Stimulated activated memory B cell treated with anti-CD40 and anti-IgM and Interleukin-4, amounts not matched to agents 10 μg/mL and 1 μg/mL and 100 μg/mL, for 72 hours (primary cell): ENCODE measurements at places on chromosomes 1 and 21.
A peak's percentile ranks its signal among the peaks of the same experiment; 100 is the strongest.

DNA sequence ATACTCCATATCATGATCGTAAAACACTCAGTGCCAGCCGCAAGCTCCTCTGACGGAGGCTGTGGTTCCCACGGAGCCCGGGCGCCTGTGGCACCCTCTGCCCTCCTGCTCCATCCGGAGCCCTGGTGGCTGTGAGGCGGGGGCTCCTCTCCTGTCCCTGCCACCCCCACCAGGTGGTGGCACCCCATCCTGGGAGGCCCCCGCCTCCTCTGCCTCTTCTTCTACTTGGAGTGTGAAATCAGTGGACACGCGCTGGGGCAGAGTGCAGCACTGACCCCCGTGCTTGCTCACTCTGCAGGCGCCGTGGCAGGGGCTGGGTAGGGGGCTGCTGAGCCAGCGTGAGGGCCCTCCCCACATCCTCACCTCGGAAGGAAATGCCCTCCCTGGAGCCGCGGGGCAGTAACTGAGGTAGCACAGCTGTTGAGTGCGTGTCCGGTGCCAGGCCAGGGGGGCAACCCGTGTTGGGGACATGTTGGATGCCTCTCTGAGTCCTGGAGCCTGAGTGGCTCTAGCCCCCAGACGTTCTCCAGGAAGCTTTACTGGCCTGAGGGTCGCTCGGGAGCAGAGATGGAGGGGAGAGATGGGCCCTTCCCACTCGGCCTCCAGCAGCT lies 58.7 kb upstream of the ABCG1 start:
- H3K27me3 ChIP-seq, result peaks cover 21% of the 10 kb centered on the region
- peaks cover 16% of the 10 kb centered on the region for H3K4me1 ChIP-seq
- ATAC-seq, result no peak
- no peak overlapping the region for H3K4me3 ChIP-seq
- no peaks in the 10 kb centered on the region for H3K36me3 ChIP-seq

GRCh38 chr1:157519451-157519850 lies 32.9 kb downstream of the FCRL5 start:
- peaks cover 17% of the 10 kb centered on the region for H3K36me3 ChIP-seq
- no peaks in the 10 kb centered on the region for H3K27me3 ChIP-seq
- H3K4me3 ChIP-seq, result no peak overlapping the region

DNA sequence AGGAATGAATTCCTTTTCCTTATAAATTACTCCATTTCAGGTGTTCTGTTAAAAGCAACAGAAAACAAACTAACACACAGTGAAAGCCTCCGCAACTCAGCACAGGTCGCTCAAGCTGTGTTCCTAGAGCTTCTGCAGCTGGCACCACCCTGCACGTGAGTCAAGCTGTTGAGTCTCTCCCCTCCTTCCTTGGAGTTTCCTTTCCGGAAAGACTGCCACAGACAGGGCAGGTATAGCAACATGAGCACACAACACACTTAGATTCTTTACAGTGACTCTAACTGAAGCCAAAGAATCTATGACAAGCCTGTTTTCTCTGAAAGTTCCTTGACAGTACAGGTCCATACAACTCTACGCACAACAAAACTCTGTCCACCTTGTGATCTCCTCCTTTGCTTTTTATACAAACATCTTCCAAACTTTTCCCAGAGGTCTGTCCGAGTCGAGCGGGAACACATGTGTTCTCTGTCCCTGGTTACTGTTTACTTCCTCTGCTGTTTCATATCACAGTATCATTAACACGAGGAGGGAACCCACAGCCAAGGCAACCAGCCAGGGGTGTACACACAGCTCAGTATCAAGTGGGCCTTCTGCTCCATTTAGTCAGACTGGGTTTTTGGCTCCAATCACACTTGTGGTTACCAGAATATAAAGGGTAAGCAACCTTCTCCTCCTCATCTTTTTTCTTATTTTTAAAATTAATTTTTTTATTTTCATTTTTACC lies 38.7 kb upstream of the DESI2 start:
- H3K27me3 ChIP-seq, result no peaks in the 10 kb centered on the region
- no peak overlapping the region for H3K4me3 ChIP-seq
- H3K4me1 ChIP-seq, result no peaks in the 10 kb centered on the region
- no peak for ATAC-seq
- no peak overlapping the region for H3K27ac ChIP-seq

- H3K36me3 ChIP-seq, result peaks cover 32% of the 10 kb centered on the region
- no peak overlapping the region for H3K4me3 ChIP-seq
- no peaks in the 10 kb centered on the region for H3K27me3 ChIP-seq
Measured at GRCh38 chr1:229280921-229281320, 10.0 kb downstream of the RAB4A start.

- H3K4me1 ChIP-seq, result no peaks in the 10 kb centered on the region
- H3K4me3 ChIP-seq, result no peak overlapping the region
- no peak for ATAC-seq
- no peak overlapping the region for H3K27ac ChIP-seq
- H3K36me3 ChIP-seq, result no peaks in the 10 kb centered on the region
- H3K27me3 ChIP-seq, result no peaks in the 10 kb centered on the region
Measured at GRCh38 chr1:3125546-3126368, 56.8 kb downstream of the PRDM16 start.

GRCh38 chr1:82387012-82387366 lies 586.3 kb downstream of the ADGRL2 start:
- no peaks in the 10 kb centered on the region for H3K36me3 ChIP-seq
- H3K27me3 ChIP-seq, result no peaks in the 10 kb centered on the region
- H3K27ac ChIP-seq, result no peak overlapping the region
- H3K4me3 ChIP-seq, result no peak overlapping the region
- ATAC-seq, result no peak

DNA sequence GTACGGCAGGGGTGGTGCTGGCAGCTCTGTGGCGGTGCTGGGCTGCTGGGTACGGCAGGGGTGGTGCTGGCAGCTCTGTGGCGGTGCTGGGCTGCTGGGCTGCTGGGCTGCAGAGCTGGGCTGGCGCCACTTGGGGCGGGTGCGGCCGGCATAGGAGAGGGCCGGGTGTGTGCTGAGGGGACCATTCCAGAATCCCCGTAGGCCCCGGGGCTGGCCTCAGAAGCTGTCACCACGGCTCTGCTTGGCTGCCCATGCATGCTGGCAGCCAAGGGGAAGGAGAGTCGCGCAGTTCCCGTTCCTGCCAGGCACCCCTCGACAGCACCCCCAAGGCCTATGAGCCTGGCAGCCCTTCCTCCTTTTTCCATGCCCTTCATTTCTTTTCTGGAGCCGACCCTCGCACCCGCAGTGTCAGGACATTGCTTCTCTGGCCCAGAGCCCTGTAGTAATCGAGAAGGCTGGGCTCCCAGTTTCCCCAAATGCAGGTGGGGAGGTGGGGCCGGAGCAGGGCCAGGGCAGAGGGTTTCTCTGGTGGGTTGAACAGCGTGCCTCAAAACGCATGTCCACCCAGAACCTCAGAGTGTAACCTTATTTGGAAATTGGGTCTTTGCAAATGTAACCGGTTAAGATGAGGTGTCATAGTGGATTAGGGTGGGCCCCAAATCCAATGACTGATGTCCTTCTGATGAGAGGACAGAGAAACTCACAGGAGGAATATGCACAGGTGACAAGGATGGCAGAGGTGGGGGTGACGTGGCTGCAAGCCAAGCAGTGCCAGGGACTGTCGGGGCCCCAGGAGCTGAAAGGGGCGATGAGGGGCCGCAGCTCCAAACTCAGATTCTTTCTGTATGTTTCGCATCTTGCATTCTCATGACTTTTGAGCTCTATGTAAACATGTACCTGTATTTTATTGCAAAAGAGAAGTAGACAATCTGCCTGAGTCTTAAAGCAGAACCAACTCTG lies 71.0 kb upstream of the ACTRT2 start:
- peak overlapping the region; percentile 40 for H3K27ac ChIP-seq
- no peak overlapping the region for H3K4me3 ChIP-seq
- H3K36me3 ChIP-seq, result peaks cover 22% of the 10 kb centered on the region
- H3K27me3 ChIP-seq, result peaks cover 10% of the 10 kb centered on the region

- no peak overlapping the region for H3K27ac ChIP-seq
- H3K4me3 ChIP-seq, result no peak overlapping the region
- no peaks in the 10 kb centered on the region for H3K36me3 ChIP-seq
- ATAC-seq, result no peak
Measured at GRCh38 chr1:228154670-228155571, 5.2 kb downstream of the GJC2 start.

DNA sequence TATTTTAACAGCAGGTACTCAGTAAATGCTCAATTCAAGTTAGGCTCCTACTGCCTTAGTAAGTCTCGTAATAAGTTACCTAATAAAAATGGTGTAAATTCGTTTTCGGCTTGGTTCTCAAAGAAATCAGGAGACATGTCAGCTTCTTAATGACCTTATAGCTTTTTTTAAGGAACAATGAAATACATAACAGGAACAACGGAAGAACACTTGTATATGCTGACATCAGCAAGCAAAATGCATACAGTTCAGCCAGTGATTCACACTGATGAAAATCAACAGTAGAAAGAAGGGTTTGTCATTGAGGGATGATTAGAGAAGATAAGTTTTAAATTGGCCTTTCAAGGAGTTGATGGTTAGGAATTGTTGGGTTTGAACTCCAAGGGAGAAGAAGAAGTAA lies 13.3 kb downstream of the RPTN start:
- no peaks in the 10 kb centered on the region for H3K36me3 ChIP-seq
- H3K27me3 ChIP-seq, result peaks cover 35% of the 10 kb centered on the region
- no peak overlapping the region for H3K27ac ChIP-seq
- H3K4me1 ChIP-seq, result no peaks in the 10 kb centered on the region
- no peak overlapping the region for H3K4me3 ChIP-seq
- no peak for ATAC-seq

DNA sequence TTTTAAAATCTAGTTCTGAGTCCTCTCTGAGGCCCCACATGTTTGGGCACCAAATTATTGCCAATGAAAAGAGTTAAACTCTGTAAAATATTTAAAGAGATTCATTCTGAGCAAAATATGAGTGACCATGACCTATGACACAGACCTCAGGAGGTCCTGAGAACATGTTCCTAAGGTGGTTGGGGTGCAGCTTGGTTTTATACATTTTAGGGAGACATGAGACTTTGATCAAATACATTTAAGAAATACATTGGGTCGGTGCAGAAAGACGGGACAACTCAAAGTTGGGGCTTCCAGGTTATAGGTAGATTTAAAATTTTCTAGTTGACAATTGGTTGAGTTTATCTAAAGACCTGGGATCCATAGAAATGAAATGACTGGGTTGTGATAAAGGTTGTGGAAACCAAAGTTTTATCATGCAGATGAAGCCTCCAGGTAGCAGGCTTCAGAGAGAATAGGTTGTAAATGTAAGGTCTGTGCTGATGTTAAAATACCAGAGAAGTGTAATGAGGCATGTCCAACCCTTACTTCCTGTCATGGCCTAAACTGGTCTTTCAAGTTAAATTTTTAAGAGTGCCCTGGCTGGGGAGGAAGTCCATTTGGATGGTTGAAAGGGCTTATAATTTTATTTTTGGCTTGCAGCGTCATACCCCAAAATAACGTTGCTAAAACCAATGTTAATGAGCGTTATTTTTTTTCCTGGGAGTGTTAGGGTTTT lies 274.9 kb downstream of the NUF2 start:
- no peak overlapping the region for H3K27ac ChIP-seq
- H3K27me3 ChIP-seq, result peaks cover 8% of the 10 kb centered on the region
- no peak overlapping the region for H3K4me3 ChIP-seq
- H3K4me1 ChIP-seq, result peaks cover 6% of the 10 kb centered on the region
